ENCODE measurements at places on chromosomes 1 and 21.

- no peak for DNase-seq
Observed at GRCh38 chr1:82874041-82874440, 1073.3 kb downstream of the ADGRL2 start.

DNA sequence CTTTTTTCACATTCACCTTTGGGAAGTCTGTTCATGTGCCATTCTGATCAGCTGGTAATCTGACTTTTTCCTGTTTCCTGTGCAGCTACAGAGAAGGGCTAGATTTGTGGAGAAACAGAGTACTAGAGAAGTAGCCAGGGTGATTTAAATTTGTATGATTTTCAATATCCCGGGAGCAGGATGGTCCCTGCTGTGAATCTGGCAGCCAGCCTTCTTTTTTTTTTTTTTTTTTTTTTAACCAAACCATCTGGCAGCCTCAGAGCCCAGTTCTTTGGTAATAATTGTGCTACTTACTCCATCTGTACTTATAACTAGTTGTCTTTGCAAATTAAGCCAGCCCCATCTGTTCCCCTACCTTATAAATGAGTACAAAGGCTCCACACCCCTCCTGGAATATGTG is 248.6 kb upstream of the DEPDC1 start:
- DNase-seq = no peak

DNA sequence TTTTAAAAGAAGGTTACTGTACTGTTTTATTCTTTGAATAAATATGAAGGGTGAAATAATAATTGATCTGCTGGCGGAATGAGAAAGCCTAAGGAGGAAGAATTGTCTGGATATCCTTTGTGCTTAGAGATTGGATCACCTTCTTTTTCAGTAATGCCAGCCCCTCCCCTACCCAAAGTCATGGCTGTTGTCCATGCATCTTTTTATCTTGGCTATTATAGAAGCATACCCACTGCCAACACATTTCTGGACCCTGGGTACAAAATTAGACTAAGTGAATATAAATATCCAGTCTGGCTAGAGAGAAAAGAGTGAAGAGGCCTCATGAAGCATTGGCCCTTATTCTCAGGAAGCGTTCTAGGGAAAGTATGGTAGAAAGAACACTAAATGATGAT is 28.1 kb downstream of the AK4 start:
- no peak for DNase-seq

- no peak for DNase-seq
Observed at GRCh38 chr21:36185523-36185922, 28.9 kb downstream of the DOP1B start.

DNA sequence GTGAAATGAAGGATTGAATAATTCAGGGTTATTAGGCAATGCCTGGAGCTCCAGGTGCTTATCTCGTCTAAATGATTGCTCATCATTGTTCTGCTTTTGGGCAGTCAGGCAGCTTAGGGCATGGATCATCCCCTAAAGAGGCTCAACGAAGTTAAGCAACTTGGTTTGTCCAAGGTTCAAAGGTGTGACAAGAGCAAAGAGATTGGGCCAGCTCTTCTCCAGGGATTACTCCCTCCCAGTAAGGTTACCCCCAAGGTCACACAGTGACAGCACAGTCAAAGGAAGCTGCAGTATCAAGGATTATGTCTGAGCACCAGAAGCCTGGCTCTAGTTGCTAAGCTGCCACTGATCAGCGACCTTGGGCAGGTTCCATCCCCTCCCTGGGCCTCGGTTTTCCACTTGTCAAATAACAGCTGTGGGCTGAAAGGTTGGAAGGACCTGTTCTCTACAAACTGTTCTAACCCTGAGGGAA is 6.8 kb downstream of the ETNK2 start:
- no peak for DNase-seq

DNA sequence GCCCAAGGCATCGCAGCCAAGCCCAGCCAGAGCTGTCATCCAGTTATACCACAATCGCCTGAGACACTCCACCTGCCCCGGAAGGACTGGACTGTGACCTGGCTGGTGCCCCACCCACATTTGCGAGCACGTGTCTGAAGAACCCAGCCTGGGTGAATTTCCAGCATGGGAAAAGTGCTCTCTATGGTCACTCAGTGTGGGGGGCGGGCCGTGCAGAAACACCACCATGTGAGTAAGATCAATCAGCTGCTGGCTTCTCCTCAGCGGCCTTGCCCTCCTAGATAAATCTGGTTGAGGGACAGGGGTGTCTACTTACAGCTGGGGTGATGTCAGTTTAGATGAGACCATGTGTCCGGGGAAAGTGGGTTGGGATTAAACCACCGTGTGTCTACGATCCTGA is 44.8 kb downstream of the URB1 start:
- no peak for DNase-seq

GRCh38 chr1:18142471-18142870 is 34.9 kb downstream of the IGSF21 start:
- DNase-seq = no peak

GRCh38 chr1:207818971-207819451 is 67.2 kb downstream of the CD46 start:
- DNase-seq = no peak

- no peak for DNase-seq
Observed at GRCh38 chr1:238624776-238625175, 734.1 kb upstream of the ZP4 start.

- peak; percentile 39 for DNase-seq
Observed at GRCh38 chr1:42680921-42681683, 1.1 kb upstream of the YBX1 start.

- no peak for DNase-seq
Observed at GRCh38 chr1:91189096-91189495, 167.3 kb upstream of the ZNF644 start.

DNA sequence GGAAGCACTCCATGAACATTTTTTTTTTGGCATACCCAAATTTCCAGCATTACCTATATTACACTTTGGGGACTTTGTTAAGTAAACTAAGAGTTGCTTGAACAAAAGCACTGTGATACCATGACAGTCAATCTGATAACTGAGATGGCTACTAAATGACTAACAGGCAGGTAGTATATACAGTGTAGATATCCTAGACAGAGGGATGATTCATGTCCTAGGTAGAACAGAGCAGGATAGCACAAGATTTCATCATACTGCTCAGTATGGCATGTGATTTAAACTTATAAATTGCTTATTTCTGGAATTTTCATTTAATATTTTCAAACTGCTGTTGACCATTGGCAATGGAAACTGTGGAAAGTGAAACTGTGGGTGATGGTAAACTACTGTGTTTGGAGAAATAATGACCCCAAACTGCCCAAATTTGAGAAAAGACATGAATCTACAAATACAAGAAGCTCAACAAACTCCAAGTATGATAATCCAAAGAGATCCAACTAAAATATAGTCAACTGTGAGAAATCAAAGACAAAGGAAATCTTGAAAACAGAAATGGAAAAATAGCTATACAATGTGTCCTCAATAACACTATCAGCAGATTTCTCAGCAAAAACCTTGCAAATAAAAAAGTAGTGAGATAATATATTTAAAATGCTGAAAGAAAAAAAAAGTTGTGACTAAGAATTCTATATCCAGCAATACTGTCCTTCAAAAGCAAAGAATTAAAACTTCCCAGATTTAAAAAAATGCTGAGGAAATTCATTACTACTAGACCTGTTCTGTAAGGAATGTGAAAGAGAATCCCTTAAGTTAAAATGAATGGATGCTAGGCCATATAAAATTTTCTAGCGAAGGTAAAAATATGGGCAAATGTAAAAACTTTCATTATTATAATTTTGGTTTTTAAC is 410.4 kb downstream of the DUSP10 start:
- DNase-seq = no peak

DNA sequence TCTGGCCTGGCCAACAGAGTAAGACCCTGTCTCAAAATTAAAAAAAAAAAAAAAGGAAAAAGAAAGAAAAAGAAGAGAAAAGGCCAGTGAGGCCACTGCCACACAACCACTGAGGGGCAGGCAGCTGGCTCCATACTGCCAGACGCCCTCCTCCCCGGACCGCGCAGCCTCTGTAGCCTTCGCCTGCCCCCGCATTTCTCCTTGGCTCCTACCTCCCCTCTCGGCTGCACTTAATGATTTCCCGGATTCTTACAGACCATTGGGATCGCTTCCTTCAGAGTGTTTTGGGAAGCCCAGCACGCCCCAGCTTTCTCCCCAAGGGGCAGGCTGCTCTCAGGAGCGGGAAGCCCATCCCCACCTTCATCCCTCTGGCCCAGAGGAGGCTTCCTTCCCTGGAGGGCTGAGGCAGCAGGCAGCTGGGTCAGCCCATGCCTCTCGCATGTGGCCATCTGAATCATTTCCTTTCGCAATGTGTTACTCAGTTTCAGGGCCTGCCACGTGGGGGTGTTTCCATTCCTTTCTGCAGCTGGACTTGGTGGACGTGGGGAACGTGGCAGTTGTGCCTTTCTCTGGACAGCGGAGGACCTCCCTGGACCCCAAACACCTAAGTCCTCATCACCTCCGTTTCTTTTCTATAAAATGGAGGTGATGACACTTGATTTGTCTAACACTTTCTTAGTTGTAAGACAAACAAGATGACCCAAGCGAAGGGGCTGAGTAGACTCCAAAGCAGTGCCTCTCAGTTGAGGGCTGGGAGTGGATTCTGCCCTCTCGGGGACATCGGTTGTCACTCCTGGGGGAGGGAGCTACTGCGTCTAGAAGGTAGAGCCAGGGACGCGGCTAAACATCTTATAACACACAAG is 2.3 kb downstream of the SLC2A5 start:
- no peak for DNase-seq

GRCh38 chr1:234303231-234303630 is 70.0 kb upstream of the COA6 start:
- DNase-seq = no peak

DNA sequence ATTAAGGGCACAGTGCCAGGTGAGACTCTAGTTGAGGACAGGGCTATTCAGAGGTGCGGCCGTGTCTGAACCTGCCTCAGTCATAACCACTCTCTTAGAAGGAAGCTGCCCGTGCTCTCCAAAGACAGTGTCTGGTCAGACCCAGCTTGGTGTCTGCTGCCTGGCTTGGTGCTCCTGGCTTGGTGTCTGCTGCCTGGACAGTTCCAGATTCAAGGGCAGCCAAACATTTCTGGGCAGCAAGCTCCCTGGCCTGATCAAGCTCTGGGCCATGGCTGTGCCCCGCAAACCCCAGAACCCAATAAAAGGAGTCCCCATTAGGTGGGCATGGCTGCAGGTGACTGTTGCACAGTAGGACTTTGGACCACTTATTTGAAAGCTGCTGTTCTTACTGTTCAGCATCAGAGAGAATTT is 27.7 kb downstream of the NEK2 start:
- DNase-seq = no peak

GRCh38 chr21:44370786-44371410 is 17.5 kb downstream of the TRPM2 start:
- DNase-seq = no peak

DNA sequence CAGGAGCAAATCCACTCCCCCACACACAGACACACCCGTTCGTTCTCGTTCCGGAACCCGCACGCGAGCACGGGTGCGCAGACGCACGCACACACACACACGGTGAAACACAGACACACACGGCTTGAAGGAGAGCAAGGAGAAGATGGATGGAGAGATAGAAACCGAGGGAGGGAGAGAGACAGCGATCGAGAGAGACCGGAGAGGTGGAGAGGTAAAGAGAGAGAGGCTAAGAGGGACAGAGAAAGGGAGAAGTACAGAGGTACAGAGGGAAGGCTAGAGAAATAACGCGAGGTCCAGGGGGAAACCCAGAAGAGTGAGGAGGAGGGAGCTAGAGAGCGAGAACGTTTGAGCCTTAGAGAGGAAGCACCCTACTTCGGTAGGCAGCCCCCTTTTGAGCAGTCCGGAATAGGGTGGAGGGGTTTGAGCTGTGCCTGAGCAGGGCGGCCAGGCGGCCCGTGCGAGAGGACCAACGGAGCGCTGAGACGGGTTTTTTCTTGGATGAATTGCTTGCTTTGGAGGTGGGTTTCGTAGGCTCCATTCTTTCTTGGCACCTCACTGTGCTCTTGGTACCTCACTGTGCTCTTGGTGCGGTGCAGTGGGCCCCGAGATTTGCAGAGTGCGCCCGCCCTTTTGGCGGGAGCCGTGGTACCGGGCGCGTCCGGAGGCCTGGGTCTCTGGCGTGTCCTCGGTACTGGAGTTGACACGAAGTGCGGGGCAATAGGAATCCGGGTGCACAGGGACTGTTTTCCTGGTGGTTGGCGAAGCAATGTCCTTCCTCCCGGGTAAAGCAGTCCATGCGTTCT is 88.4 kb upstream of the RHOU start:
- DNase-seq = no peak

DNA sequence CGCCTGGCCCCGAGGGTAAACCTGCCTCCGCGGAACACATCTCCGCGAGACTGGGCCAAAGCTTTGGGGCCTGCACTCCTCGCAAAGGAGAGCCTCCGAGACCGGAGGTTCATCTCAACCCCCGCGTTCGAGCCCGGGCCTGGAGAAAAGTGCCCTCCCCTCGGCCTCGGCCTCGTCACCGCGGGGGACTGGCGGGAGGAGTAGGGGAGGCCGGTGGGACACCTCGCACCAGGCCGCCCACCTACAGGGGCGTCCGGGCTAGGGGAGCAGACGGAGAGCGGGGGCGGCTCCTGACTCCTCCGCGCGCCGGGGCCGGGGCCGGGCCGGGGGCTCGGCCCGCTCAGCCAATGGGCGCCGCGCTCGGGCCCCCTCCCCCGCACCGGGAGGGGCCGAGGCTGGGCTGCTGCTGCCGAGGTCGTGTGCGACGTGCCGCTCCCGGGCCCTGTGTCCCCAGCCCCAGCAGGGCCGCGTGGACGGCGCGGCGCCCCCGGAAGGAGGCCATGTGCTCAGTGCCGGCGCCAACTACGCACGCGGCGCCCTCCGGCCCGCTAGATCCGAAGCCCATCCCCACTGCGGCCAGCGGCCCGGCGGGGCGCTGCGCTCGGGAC is 684 bp downstream of the SLC2A1 start:
- peak; percentile 66 for DNase-seq

- no peak for DNase-seq
Observed at GRCh38 chr21:14376854-14377253, 6.1 kb downstream of the HSPA13 start.

- DNase-seq = no peak
Observed at GRCh38 chr1:158809256-158809655, 21.9 kb upstream of the MNDA start.

GRCh38 chr1:226949401-226949800 is 9.3 kb downstream of the COQ8A start:
- no peak for DNase-seq

GRCh38 chr1:231408528-231409094 is 13.5 kb downstream of the EGLN1 start:
- no peak for DNase-seq

GRCh38 chr1:110229348-110230001 is 19.4 kb downstream of the KCNC4 start:
- DNase-seq = no peak

- DNase-seq = no peak
Observed at GRCh38 chr1:245091818-245092637, 62.8 kb upstream of the KIF26B start.

- peak; percentile 9 for DNase-seq
Observed at GRCh38 chr1:173581383-173582079, 21.3 kb downstream of the SLC9C2 start.

DNA sequence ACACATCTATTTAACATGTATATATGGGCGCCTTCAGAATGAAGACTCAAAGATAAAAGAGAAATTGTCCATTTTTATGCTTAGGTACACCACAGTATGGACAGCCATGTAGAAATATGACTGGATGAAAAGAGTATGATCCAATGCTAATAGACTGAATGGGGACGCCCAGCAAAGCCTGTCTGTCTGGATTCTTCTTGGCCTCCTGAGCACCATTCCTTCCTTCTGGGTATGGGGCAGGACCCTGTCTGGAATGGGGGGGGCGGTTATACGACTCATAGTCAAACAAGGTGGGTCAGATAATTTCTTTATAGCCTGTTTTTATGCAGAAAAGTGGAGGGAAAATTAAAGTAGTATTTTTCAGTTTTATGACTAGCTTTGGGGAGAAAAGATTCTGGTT is 81.2 kb upstream of the ABCD3 start:
- no peak for DNase-seq

- DNase-seq = no peak
Observed at GRCh38 chr1:24111996-24112779, at the start of gene MYOM3. MYOM3 (minus strand) TSS chr1:24112135; CDS start chr1:24108636, 3,499 bp downstream.

Measured in hematopoietic multipotent progenitor cell treated with erythropoietin and hydrocortisone succinate and interleukin-3 and kit ligand, for 17 days (in vitro differentiated cells).